HuH-7.5 (cell line): ENCODE measurements at places on chromosomes 16 and 17.
A peak's percentile ranks its signal among the peaks of the same experiment; 100 is the strongest.

DNA sequence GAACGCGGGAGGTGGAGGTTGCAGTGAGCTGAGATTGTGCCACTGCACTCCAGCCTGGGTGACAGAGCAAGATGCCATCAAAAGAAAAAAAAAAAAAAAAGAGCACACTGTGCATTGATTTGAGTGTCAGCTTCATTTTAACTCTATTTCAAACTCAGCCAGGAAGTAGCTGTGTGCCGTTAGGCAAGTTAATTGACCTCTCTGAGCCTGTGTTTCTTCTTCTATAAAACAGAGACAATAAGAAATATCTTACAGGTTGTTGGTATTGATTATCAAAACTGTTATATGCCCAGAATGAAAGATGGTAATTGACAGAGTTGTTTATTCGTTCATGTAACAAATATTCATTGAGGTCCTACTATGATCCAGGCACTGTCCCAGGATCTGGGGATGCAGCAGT is 83.3 kb downstream of the CMC2 start:
- DNase-seq = no peak

- DNase-seq = no peak
Measured at GRCh38 chr17:62713086-62713881, 85.8 kb downstream of the MRC2 start.

GRCh38 chr17:50469671-50470305 is 1.1 kb upstream of the CHAD start:
- DNase-seq = no peak

GRCh38 chr17:67506966-67507365 is 129.9 kb downstream of the PITPNC1 start:
- no peak for DNase-seq

DNA sequence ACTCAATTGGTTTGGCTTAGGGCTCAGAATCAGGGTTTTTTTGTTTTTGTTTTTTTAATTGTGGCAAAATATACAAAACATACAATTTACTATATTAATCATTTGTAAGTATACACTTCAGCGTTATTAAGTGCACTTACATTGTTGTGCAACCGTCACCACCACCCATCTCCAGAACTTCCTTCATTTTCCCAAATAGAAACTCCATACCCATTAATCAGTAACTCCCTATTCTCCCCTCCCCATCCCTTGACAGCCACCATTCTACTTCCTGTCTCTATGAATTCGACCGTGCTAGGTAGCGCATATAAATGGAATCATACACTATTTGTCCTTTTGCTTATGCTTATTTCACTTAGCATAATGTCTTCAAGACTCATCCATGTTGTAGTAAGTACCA is 45.2 kb upstream of the DHX40 start:
- DNase-seq = no peak

DNA sequence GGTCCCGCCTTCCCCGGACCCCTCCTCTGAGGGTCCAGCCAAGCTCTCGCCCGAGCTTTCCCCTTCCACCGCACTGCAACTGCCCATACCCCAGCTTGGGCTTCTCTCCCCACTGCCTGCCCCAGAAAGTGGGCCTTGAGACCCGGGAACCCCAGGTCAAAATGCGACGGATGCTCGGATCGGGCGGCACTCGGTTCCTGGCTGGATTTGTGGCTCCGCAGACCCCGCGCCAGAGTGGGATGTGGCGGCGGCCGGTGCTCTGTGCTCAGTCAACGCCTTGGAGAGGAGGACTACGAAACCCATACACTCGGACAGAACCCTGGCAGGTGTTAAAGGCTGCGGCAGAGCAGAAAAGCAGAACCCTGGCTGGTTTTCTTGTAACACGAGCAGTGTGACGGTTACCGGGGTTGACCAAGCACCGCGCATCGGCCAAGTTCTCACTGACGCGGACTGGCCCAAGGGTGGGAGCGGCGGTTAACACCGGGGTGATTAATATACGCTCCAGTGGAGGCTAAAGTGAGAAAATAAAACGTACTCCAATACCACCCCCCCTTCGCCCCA is 885 bp upstream of the SLFN13 start:
- DNase-seq = no peak

GRCh38 chr16:70151391-70151790 is 22.2 kb upstream of the CLEC18C start:
- no peak for DNase-seq

DNA sequence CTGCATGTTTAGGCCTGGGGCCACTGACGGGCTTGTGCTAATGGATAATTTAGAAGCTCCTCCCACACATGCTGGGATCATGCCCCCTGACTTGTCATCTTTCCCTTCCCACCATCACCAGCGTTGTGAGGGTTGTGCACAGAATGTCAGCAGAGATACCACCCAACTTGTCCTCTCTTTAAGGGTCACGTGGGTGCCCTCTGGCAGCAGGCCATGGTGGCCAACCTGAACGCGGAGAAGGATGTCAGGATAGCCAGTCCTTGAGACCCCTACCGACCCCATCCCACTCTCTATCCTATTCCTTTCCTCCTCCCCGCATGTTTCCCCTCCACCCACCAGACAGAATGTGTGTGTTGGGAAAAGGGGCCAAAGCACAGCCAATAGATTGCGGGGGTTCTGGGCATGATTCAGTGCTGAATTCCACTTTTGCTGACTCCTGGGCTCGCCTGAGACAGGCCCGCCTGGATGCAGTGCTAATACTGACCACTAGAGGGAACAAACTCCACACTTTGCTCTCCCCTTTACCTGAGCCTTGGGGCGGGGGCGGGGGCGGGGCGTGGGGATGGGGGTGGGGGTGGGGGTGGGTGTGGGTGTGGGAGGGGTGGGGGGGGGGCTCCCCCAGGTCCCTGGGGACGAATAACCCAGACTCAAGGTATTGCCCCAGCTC is at the start of gene GH2:
Gene GH2, minus strand, starts transcription at position 10 of the 667 bp plus-strand sequence. CDS start 143 bp downstream, outside the sequence.
- DNase-seq = peak; percentile 73

- DNase-seq = no peak
Measured at GRCh38 chr16:15051387-15051951, 4.4 kb downstream of the NTAN1 start.

GRCh38 chr16:10652730-10653590 is 41.8 kb downstream of the TEKT5 start:
- DNase-seq = peak; percentile 29

GRCh38 chr17:78257810-78258322 is 26.4 kb downstream of the TMEM235 start:
- DNase-seq = no peak

DNA sequence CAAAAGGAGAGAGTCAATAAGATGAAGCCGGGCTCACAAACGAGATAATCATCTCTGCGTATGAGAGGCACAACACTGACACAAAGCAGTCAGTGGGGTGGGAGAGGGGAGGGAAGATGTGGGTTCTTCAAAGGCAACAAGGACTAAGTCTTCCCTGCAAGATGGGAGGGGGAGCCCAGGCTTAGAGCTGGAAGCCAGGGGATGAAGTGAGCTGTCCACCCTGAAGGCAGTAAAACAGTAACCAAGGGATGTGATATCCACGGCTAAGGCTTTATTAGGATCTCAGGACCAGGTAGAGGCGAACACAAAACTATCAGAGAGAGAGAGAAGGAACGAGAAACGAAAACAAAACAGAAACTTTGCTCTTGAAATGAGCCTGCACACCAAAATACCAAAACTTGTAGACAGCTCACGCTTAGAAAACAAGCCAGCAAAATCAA is 115.9 kb downstream of the DYNLRB2 start:
- no peak for DNase-seq

DNA sequence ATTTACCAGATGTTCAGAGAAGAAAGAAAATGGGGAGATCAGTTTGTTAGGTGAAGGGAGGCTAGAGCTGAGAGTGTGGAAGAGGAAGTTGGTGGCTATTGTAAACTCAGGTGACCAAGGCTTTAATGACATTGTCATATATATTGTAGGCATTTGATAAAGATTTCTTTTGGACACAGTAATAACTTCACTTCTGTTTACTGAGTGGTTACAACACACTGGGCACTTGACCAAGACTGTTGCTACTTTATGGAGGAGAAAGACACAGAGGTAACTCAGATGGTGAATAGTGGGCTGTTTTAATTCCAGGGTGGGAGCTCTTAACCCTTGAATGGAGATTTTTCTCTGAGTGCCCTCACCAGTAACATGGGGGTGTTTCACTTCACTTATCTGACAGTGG is 46.0 kb downstream of the TNRC6A start:
- no peak for DNase-seq

DNA sequence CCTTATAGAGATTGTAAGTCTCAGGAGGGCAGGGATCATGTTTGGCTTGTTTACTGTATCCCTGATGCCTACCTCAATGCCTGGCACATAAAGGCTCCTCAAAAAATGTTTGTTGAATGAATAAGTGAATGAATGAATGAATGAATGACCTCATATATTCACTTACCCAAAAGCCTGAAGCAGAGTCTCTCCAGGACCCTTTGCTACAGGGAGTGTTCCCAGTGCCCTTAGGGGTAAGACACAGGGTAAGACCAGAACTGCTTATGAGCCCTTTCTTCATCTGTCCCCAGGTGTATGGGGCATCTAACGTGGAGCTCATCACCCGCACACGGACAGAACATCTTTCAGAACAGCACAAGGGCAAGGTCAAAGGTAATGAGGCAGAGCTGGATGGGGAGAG is 12.3 kb downstream of the CORO6 start:
- DNase-seq = no peak

- DNase-seq = no peak
Measured at GRCh38 chr16:27803775-27804549, 254.0 kb downstream of the KATNIP start.

GRCh38 chr17:43475494-43476089 is 8.2 kb upstream of the DHX8 start:
- DNase-seq = no peak

DNA sequence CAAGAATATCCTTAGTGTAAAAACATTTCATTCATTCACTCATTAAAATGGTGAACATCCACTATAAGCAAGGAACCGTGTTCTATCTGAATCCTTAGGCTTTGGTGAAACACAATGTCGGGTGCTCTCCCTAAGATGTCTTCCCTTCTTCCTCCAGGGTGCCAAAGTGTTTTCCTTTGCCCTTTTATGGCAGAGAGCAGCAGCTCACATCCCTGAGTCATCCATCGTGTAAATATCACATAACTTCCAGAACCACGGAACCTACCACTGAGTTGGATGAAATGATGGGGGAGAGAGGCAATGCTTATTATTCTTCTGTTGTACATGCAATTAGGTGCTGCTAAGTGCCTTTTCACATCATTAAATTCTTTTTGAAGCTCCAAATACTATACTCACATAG is 50.2 kb downstream of the DNAH3 start:
- no peak for DNase-seq

GRCh38 chr16:56810954-56811353 is 54.1 kb upstream of the SLC12A3 start:
- DNase-seq = no peak

DNA sequence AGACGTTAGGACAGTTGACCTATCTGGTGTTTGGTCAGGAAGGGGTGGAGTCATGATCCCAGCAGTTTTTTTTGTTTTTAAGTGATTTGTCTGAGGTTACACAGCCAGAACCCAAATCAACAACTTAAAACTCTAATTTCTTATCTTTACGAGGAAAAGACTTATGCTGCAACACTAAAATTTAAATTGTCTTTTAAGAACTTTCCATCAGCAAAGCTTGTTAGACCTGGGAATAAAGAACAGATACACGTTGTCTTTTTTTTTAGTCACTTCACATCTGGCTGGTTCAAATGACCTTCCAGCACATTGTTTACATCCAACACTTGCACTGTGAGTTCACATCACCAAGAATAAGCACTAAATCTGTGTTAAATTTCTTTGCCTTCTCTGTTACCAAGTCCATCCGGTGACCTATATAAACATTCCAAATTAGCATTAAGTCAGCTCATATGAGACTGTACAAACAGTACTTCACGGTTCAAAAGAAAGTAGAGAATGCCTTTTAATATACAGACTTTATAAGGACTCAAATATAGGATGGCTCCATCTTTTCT is 115.0 kb downstream of the HS3ST2 start:
- DNase-seq = no peak

- no peak for DNase-seq
Measured at GRCh38 chr17:63706336-63707082, 6.6 kb upstream of the LIMD2 start.

DNA sequence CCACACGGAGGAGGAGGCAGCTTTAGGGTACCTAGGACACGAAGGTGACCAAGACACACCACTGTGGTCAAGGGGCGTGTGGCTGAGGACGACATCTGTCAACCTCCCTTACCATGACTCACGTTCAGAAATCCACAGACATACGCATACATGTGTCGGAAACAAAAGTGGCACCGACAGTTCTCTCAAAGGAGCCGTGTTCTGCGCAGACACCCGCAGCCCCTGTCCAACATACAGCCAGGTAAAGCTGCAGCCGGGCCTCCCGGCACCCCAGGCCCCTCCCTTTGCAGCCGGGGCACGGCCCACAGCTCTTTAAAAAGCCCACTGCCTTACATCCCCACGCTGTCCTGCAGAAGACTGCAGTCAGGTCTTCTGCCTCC is 40.5 kb upstream of the KLHDC4 start:
- DNase-seq = no peak

DNA sequence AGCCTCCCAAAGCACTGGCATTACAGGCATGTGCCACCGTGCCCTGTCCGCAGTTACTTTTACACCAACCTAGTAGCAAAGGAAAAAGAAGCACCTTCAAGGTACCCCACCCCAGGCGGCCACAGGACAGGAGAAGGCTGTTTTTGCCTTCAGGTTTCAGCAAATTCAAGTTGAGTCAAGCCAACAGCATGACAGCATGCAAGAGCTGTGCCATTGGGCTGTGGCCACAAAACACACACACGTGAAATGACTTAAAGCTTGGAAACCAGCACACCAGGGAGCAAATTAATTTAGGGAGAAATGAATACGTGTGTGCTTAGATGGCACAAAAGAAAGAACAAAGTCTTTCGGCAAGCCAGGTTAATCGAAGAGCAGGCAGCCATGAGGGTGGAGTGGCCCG is 39.7 kb downstream of the ERCC4 start:
- DNase-seq = no peak

DNA sequence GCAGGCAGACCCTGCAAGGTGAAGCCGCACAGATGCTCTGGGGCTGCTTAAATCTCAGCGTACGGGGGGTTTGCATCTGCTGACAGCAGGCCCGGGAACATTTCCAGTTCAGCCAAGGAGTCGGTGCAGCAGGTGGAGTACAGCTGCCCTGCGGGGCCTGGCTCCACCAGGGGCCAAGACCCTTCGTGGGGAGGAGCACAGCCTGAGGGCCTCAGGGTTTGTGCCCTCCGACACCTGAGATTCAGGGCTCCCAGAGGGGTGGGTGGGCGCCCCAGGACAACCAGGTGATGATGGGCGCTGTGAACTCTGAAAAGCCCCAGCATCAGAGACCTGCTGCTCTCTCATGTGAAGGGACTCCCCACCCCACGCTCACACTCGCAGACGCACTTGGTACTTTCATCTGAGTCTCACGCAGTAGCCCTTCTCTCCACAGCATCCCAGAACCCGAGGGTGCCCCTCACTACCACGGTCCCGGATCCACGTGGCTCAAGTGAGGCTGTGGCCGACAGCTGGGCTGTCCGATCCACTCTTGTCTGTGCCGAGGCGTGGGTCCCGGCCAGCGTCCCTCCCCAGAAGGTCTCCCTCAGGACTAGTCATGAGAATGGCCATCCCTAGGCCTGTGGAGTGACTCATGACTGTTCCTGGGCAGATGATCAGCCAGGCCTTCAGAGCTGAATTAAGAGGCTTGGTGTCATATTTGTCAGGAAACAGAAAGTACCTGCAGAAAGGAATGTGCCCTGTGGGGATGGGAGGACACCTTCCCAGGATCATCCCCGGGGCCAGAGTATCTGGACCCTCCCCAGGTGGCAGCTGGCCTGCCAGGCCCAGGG is 29.6 kb downstream of the ACSF3 start:
- DNase-seq = no peak
